CD8-positive, alpha-beta memory T cell (primary cell): ENCODE measurements at places on chromosomes 11 and 22. TPM values are rescaled to one million over a fixed set of nuclear protein-coding genes. Genes with fewer than 3 reads are reported as not detected.

DNA sequence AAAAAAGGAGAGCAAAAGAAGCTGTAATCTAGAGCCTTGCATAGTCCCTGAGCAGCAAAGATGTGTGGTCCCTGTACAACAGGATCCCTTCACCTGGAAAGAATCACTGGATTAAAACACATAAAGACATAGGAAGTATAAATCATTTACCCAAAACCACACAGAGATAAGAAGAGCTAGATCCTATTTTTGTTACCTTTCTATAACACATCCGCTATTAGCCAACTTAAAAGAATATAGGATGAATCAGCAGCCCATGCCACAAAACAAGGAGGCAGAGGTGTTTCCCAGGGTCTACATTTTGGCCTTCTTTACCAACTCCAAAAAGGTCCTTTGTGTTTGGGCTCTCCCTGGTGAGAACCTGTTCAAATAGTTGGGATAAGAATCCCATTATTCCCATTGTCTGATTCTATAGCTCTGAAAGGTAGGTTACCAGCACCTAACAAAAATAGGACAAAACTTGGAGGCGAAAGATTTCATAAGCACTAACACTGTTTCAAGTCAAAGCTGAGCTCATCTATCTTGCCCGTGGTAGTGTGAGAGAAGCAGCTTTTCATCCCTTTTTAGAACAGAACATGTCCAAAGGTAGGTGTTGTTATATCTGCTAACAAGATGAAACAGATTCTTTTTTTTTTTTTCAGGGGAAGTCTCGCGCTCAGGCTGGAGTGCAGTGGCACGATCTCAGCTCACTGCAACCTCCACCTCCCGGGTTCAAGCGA is 26.8 kb downstream of the PAK1 start:
- H3K4me1 ChIP-seq, result peaks cover 10% of the 10 kb centered on the region
- no peaks in the 10 kb centered on the region for H3K36me3 ChIP-seq
- DNase-seq, result no peak
- no peaks in the 10 kb centered on the region for H3K27me3 ChIP-seq
- H3K27ac ChIP-seq, result no peak overlapping the region
- no peak overlapping the region for H3K4me3 ChIP-seq

GRCh38 chr11:3655547-3655946 is 10.6 kb downstream of the ART1 start:
- H3K27ac ChIP-seq, result no peak overlapping the region
- no peaks in the 10 kb centered on the region for H3K27me3 ChIP-seq

DNA sequence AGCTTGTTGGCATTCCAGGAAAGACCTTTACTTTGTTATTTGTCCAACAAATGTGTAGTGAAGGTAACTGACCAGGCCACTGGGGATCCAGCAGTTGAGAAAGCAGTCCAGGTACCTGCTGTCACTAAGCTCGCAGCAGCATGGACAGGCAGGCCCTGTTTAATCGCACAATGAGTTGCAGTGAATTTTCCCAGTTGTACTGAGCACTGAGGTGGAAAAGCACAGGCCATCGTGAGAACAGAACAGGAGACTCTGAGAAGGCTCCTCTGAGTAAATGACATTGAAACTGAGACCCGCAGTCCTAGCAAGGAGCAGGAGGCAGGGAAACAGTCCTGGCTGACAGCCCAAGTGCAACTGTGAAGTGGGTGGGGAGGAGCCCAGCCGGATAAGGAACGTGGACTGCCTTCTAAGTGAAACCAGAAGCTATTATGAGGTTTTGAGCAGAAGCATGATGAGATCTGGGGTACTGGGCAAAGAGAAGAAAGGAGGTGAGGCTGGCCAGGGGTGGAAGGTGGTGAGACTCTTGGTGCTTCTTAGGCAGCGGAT is 39.8 kb upstream of the CDON start:
- DNase-seq, result no peak
- no peaks in the 10 kb centered on the region for H3K4me1 ChIP-seq
- no peak overlapping the region for H3K4me3 ChIP-seq
- H3K27ac ChIP-seq, result no peak overlapping the region
- no peaks in the 10 kb centered on the region for H3K36me3 ChIP-seq

- no peaks in the 10 kb centered on the region for H3K27me3 ChIP-seq
- H3K4me1 ChIP-seq, result peaks cover 8% of the 10 kb centered on the region
- H3K4me3 ChIP-seq, result no peak overlapping the region
- no peak for DNase-seq
- no peaks in the 10 kb centered on the region for H3K36me3 ChIP-seq
Measured at GRCh38 chr11:64278576-64279190, 5.8 kb downstream of the BAD start.

DNA sequence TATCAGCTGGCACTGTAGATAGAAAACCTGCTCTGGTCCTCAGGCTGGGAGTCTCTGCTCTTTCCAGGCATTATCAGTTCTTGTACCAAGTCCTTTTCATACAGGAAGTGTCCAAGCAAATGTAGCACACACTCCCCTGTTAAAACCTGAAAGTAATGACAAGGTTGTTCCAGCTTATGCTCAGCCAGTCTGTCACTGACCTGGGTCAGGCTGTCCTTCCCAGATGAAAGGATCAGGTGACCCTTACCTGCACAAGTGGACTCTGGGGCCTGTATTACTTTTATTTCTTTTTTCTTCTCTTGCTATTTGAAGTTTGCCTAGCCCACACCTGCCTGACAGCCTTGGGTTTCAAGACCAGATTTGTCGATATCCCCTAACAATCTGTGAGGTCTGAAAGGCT is 156.3 kb upstream of the SESN3 start:
- H3K27ac ChIP-seq, result no peak overlapping the region
- H3K27me3 ChIP-seq, result no peaks in the 10 kb centered on the region
- no peak overlapping the region for H3K4me3 ChIP-seq
- no peaks in the 10 kb centered on the region for H3K4me1 ChIP-seq
- DNase-seq, result no peak

GRCh38 chr22:23380230-23380573 is 199.9 kb downstream of the IGLL1 start:
- H3K36me3 ChIP-seq, result no peaks in the 10 kb centered on the region
- no peaks in the 10 kb centered on the region for H3K27me3 ChIP-seq
- DNase-seq, result no peak

GRCh38 chr11:120929664-120930154 is 94.2 kb upstream of the TBCEL start:
- no peaks in the 10 kb centered on the region for H3K27me3 ChIP-seq
- H3K36me3 ChIP-seq, result no peaks in the 10 kb centered on the region
- H3K4me3 ChIP-seq, result no peak overlapping the region
- H3K27ac ChIP-seq, result no peak overlapping the region
- DNase-seq, result no peak

DNA sequence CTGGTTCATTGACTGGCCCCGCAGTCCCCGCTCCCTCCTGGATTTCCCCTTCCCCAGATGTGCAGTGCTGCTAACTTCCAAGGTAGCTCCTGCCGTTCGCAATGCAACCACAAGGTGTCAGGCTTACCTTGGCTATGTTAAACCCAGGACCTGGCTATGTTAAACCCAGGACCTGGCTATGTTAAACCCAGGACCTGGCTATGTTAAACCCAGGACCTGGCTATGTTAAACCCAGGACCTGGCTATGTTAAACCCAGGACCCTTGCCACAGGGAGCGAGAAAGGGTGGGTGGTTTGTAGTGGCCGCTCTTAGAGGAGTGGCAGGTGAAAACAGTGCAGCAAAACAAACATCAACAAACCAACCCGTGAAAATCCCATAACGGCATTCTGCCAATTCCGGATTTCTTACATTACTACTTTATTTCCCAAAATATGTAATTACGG is 2.9 kb upstream of the ADAMTS8 start:
- no peaks in the 10 kb centered on the region for H3K36me3 ChIP-seq
- H3K27ac ChIP-seq, result no peak overlapping the region
- peaks cover 27% of the 10 kb centered on the region for H3K27me3 ChIP-seq

DNA sequence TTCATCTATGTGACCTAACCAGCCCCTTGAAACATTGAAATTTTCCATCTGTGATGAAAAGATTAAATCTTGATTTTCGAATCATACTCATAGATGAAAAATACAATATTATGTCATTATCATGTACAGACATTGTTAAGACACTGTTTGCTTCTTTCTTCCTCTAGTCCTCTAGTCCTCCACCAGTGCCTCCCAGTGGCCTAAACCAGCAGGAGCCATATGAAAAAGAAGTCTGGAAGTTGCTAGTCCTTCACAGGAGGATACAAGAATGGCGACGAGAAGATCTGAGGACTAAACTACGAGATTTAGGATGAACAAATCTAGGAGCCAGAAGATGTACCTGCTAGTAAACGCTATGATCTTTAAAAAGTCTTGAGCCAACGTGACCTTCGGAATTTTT is 134.1 kb downstream of the SLC17A6 start:
- no peak for DNase-seq
- H3K36me3 ChIP-seq, result no peaks in the 10 kb centered on the region
- no peak overlapping the region for H3K27ac ChIP-seq
- H3K4me1 ChIP-seq, result no peaks in the 10 kb centered on the region

GRCh38 chr11:83521647-83522596 is 235.8 kb upstream of the CCDC90B start:
- no peak for DNase-seq
- no peaks in the 10 kb centered on the region for H3K4me1 ChIP-seq
- H3K4me3 ChIP-seq, result no peak overlapping the region
- no peaks in the 10 kb centered on the region for H3K27me3 ChIP-seq
- H3K36me3 ChIP-seq, result no peaks in the 10 kb centered on the region
- no peak overlapping the region for H3K27ac ChIP-seq

DNA sequence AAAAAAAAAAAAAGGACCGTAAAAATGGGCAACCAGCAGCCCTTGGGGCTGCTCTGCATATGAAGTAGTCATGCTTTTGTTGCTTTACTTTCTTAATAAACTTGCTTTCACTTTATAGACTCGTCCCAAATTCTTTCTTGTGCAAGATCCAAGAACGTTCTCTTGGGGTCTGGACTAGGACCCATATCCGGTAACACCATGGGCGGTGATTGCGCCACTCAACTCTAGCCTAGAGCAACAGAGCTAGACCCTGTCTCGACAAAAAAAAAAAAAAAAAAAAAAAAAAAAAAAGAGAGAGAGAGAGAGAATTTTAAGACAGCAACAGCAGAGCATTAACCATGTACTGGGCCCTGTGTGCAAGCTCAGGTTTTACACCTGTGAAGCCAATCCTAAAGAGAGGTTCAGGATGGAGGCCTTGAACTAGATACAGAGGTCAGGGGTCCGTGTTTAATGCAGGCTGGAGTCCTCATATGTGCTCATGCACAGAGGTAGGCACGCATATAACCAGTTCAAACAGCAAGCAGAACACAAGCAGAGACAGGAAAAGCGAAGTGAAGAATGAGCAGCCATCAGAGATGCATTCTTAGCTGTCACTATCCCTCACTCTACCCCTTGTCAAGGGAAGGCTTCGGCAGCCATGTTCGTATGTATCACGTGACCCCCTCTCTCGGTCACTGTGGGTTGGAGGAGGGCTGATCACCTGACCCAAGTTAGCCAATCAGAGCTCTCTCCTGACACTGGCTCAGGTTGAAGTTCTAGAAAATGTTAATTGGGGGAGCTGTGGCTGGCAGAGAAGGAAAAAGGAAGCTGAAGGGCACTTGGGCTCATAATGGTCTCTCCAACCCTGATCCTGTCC is 16.7 kb upstream of the SYT12 start:
- no peaks in the 10 kb centered on the region for H3K36me3 ChIP-seq
- no peaks in the 10 kb centered on the region for H3K27me3 ChIP-seq
- no peak for DNase-seq
- H3K4me1 ChIP-seq, result no peaks in the 10 kb centered on the region
- H3K4me3 ChIP-seq, result no peak overlapping the region

GRCh38 chr11:76205252-76206076 is 838 bp downstream of the WNT11 start:
- H3K27ac ChIP-seq, result no peak overlapping the region
- H3K4me1 ChIP-seq, result peaks cover 23% of the 10 kb centered on the region
- H3K36me3 ChIP-seq, result no peaks in the 10 kb centered on the region
- no peak for DNase-seq
- peaks cover 44% of the 10 kb centered on the region for H3K27me3 ChIP-seq

DNA sequence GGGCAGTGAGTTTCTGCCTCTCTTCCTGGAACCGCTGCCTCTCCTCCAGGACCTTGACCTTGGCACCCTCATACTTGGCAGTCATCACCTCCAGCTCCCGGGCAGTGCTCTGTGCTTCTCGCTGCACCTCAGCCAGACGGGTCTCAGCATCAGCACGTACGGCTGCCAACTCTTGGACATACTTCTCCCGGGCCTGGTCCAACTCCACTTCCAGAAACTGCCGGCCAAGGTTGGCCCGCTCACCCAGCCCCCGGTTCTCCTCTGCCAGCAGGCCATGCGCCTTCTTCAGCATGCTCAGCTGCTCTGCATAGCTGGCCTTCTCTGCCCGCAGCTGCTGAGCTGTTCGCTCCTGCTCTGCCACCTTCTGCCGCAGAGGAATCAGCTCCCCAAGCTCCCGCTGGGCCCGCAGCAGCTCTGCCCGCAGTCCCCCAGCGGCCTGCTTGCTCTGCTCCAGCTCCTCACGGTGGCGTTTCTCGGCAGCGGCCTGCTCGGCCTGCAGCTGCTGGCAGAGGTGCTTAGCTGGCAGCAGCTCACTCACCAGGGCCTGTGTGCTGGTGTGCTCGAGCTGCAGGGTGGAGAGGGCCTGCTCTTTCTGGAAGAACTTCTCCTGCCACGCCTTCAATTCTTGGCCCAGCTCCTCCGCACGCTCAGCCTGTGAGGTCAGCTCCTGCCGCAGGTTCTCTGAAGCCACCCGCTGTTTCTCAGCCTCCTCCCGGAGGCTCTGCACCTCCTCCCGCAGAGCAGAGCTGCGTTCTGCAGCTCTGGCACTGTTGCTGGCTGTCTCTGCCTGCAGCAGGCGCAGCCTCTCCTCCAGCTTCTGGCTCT is 14.4 kb downstream of the IL18BP start:
- no peak overlapping the region for H3K27ac ChIP-seq
- H3K4me3 ChIP-seq, result no peak overlapping the region
- peaks cover 92% of the 10 kb centered on the region for H3K36me3 ChIP-seq
- no peak for DNase-seq
- no peaks in the 10 kb centered on the region for H3K4me1 ChIP-seq

UBASH3B gene
- total RNA-seq, result 36.4 TPM

SMARCB1 gene
- total RNA-seq, result 113 TPM

OR51I1 gene
- total RNA-seq, result not detected

IL18 gene
- not detected for total RNA-seq

ZNF214 gene
- total RNA-seq, result not detected

KCNK4 gene
- not detected for total RNA-seq

TNNT3 gene
- total RNA-seq, result 1.4 TPM

SYT13 gene
- not detected for total RNA-seq

RIMBP3B gene
- 0.39 TPM for total RNA-seq

MFRP gene
- not detected for total RNA-seq
